ENCODE measurements at places on chromosomes 2 and 18.
A peak's percentile ranks its signal among the peaks of the same experiment; 100 is the strongest.

GRCh38 chr2:224086226-224086914 lies 47.3 kb upstream of the SERPINE2 start:
- DNase-seq, result no peak

DNA sequence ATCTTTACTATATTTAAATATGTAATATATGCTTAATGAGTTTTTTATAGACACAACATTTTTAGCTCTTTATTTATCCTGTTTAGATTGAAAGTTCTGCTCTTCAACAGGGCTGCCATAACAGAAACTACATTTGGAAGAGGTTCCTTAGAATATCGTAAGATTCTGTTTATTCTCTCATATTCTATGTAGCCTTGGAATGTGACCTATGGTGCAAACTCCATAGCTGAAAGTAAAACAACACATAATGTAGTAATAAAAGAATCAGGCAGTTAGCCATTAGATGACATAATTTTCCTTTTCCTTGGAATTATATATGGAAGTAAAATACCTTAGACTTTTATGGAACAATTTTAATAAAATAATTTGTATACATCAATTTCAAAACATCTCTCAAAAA lies 91.3 kb downstream of the ZNF804A start:
- no peak for DNase-seq

DNA sequence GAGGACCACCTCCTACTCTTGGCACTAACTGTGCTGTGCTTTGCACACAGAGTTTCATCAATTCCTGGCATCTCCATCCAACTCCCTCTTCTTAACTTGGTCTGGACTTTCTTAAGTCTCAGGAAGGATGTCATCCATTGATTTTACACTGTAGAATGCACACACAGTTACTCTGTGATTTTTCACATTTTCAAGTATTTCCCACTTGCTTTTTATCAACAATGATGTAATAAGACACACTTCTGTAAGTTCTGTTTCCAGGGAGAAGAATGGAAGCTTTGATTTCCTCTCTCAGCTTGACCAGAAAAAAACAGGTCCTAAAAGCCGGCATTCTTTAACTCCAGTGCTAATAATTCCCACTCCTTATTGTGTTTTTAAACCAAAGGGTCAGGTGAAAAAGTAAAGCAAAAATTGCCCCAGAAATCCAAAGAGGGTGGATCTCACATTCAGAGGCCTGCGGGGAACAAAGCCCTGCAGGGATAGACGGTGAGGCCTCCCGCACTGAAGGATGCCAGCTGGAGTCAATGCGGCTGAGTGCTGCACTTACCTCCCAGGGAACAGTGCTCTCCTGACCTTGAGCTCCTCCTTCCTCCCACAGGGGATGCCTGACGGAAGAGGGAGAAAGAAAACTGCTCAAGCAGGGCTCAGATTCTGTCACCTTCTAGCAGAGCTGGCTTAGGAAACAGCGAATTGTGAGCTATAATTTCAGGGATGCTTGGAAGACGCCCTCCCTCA lies 83.1 kb downstream of the PDCL3 start:
- no peak for DNase-seq

- DNase-seq, result no peak
These were observed 1.1 kb upstream of the DNPEP start for GRCh38 chr2:219388907-219389156.

GRCh38 chr2:43057026-43057741 lies 169.2 kb downstream of the ZFP36L2 start:
- peak; percentile 81 for DNase-seq

DNA sequence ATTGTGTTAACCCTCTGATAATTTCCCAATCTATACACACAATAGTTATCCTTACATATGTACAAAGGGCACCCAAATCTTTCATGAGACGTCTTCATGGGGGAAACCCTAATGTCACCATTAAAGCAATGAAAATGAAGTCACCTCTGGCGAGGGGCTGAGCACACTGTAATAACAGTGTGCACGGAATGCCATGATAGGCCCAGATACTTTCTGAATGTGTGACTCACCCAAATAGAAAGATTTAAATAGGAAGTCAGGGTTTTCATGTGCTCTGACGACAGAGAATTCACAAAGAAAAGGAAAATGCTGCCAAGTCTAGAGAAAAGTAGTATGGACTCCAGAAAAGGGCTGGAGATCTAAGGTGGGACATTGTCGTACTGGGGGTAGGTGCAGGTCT lies 128.3 kb downstream of the SATB2 start:
- DNase-seq, result no peak
